D341Med (cell line): ENCODE measurements at places on chromosomes 12 and 14.
A peak's percentile ranks its signal among the peaks of the same experiment; 100 is the strongest.

DNA sequence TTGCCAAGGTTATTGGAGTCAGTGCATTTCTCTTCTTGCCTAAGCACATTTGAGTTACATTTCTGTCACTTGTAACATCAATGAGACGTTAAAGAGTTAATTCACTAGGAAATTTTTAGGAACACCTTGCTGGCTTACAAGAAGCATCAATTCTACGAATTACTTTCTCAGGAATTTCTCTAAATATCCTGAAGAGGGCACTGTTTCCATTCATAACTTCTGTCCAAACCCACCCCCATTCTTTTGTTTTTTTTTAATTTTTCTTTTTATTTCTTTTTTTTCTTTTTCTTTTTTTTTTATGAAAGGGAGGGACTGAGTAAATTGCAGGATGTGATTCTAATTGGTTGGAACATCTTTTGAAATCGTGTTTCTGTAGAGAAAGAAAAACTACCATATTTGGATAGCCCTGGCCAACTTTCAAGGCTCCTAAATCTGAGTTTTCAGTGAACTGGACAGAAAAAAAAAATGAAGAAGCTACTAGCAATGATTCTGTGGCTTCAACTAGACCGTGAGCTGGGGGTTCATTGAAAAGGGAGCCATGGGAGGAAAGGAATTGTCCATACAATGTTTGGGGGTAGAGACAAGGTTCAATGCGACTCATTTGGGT is 285.3 kb downstream of the DAD1 start:
- DNase-seq: no peak

GRCh38 chr14:70350078-70350477 is 9.4 kb downstream of the COX16 start:
- DNase-seq: no peak

GRCh38 chr14:32374155-32374554 is 45.1 kb downstream of the AKAP6 start:
- no peak for DNase-seq

- peak; percentile 90 for DNase-seq
Measured at GRCh38 chr14:69398053-69398817, at the start of the genes ERH and SLC39A9. TSS of gene ERH (minus strand) at chr14:69398299. CDS start at chr14:69398233, 66 bp downstream. TSS of gene SLC39A9 (plus strand) at chr14:69398692. CDS start at chr14:69399370, 678 bp downstream.

- no peak for DNase-seq
Measured at GRCh38 chr14:77322250-77322902, 1.5 kb downstream of the GSTZ1 start.
